ENCODE measurements at places on chromosomes 3 and 15.

DNA sequence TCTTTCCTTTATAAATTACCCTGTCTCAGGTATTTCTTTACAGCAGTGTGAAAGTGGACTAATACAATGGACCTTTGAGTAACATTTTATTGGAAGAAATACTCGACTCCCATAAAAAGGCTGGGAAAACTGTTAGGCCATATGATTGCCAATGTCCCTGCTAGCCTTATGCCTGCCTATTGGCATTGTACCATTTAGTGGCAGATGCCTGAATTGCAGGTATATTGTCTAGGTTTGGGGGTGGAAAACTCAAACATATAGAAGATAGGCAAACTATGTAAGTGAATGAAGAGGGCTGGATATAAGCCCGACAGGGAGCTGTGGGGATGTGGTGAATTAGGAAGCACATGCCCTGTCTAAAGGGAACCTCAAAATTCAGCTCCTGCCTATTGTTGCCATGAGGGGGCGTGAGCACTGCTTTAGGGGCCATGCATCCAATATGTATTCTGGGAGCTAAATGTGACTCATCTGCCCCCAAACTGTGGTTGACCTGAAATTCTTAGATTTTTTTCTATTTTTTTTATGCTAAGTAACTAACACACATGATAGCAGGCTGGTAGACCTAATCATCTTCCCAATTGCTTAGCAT is 65.2 kb upstream of the TRA2B start:
- peak; percentile 35 for DNase-seq

GRCh38 chr15:60541481-60542299 is 62.7 kb upstream of the ICE2 start:
- no peak for DNase-seq

DNA sequence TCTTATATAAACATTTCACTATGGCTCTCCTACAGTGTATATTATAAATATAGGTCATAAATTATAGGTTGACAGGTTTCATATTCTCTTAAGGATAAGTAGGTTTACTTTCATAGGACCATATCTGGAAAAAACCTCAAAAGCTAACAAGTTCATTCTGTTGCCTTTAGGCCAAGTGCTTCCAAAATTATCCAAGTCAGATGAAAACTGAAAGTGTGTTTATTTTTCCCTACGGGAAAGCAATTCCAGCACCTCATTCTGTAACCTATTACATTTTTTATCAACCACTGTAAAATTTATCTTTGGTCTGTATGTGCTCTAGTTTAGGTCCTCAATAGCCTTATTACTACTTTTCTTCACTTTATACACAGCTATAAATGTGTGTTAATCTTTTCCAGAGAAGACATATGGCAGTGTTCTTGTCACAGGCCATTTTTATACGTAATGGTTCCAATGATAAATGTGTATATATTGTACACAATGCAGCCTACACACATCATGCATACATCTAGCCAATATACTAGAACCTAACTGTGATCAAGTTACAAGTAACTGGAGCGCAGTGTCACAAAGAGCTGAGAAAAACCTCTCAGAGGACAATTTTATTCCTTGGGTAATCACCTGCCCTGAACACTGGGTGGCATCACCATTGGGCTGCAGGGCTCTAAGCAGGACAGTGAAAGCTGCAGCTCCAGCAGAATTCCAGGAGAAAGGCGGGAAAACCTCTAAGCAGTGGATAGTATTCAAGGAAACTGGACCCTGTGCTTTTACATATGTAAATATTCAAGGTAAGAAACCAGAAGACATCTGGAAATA is 251.3 kb downstream of the CTNNB1 start:
- no peak for DNase-seq

- peak; percentile 13 for DNase-seq
Observed at GRCh38 chr3:107543666-107544065, 20.9 kb downstream of the BBX start.

DNA sequence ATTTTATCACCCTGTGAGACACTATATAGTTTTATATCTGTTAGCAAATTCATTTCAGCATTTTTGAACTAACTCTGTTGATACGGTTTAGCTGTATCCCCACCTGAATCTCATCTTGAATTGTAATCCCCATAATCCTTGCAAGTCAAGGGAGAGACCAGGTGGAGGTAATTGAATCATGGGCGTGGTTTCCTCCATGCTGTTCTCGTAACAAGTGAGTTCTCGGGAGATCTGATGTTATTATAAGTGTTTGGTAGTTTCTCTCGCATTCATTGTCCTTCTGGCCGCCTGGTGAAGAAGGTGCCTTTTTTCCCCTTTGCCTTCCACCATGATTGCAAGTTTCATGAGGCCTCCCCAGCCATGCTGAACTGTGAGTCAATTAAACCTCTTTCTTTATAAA is 53.2 kb upstream of the TMC3 start:
- DNase-seq = no peak

GRCh38 chr15:78264304-78265136 is at the start of gene DNAJA4:
Gene DNAJA4, plus strand, starts transcription at chr15:78264562. Its CDS starts 202 bp downstream, at chr15:78264764.
- peak; percentile 72 for DNase-seq

- DNase-seq = no peak
Observed at GRCh38 chr3:134008630-134009156, 21.0 kb downstream of the SLCO2A1 start.

DNA sequence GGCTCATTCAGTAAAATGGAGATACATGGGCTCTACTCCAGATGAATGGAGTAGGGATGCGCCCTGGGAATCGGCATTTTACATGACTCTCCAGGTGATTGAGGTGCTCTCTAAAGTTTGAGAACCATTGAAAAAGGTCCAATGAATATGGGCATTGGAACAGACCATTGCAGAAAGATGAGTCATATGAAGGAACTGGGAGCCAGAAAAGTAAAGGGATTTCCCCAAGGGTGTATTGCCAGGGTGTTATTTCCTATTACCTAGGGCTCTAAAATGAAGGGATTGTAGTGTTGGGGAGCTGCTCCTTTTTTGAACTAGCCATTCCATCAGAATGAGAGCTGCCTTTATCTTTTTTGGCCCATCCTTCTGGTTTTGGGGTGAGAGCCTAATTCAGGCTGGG is 21.7 kb downstream of the CLDN11 start:
- DNase-seq = peak; percentile 8

Measured in suppressor macrophage treated with lipopolysaccharide for 1 hour (primary cell).